Naive thymus-derived CD4-positive, alpha-beta T cell (primary cell): ENCODE measurements at places on chromosomes 6 and 20. TPM values are rescaled to one million over a fixed set of nuclear protein-coding genes. Genes with fewer than 3 reads are reported as not detected.

DNA sequence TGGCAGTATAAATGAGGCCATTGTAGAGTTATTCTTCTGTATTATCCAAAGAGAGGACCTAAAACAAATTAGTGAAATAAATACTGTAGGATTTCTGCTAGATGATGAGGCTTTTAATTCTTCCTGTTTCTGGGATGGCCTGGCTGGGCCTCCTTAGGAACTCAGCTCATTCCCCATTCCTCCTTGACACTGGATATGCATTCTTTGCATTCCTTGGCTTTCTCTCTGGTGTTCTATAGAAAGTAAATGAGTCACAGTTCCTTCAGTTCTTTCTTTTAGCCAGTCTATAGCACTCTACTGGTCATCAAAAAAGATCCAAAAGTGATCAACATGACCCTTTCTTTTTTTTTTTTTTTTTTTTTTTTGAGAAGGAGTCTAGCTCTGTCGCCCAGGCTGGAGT is 8.6 kb downstream of the OR10C1 start:
- H3K27me3 ChIP-seq, result peaks cover 6% of the 10 kb centered on the region
- H3K27ac ChIP-seq, result no peak overlapping the region
- no peak for DNase-seq
- no peak overlapping the region for H3K4me3 ChIP-seq

GRCh38 chr6:6703699-6704098 is 115.2 kb downstream of the LY86 start:
- no peaks in the 10 kb centered on the region for H3K36me3 ChIP-seq
- no peak for DNase-seq
- H3K4me3 ChIP-seq, result no peak overlapping the region
- no peaks in the 10 kb centered on the region for H3K27me3 ChIP-seq
- H3K4me1 ChIP-seq, result no peaks in the 10 kb centered on the region
- H3K27ac ChIP-seq, result no peak overlapping the region

DNA sequence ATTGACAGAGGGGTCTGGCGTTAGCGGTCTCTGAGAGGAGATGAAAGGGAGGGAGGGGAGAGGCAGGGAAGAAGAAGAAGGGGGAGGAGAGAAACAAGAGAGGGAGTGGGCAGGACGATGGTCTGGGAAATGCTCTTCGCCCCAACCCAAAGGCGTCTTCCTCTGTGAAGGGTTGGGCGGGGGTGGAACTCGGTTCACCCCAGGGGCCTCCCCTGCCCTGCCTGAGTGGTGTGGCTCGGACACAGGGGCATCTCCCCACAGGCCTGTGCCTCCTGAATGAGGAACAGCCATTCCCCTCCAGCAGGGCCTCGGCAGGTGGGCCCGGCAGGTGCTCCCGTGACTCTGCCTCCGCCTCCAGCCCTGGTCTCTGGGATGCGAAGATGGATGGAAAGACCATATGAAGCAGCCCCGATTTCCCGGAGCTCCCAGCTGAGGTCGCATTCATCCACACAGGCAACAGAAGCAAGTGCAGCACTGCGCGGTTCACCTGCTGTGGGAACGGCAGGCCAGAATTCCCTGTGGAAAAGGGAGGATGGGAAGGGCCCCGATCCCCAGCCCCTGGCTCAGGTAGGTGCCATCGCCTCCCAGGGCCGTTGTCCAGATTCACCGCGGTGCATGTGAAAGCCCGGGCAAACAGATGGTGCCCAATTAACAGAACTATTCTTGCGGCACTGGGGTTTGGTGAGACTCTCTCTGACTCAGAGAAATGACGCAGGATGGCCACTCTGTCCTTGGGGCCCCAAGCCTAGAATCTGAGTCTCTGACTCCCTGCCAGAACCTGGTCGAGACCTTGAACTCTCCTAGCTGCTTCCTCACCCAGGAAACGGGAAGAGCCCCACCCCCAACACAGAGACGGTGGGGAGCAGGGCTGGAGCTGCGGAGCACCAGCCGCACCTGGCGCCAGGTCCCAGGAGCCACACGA is 29.4 kb upstream of the RPS6KA2 start:
- no peak overlapping the region for H3K4me3 ChIP-seq
- no peak overlapping the region for H3K27ac ChIP-seq
- H3K27me3 ChIP-seq, result no peaks in the 10 kb centered on the region
- no peak for DNase-seq
- H3K4me1 ChIP-seq, result no peaks in the 10 kb centered on the region
- no peaks in the 10 kb centered on the region for H3K36me3 ChIP-seq

DNA sequence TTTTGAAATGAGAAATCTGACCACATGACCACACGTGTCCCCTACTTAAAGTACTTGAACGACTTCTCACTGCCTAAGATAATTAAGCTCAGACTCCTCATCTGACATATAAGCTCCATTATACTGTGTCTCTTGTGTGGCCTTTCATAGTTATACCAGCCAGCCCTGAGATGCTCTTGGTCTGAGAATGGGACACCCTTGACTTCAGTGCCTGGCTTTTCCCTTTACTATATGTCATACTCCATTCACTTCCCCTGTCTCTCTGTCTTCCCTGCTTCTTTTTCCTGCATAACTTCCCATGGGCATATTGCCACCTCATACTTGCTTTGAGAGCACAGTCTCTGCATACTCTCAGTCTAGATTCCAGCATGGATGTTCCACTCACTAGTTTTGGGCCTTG is 53.4 kb upstream of the TINAG start:
- H3K36me3 ChIP-seq, result no peaks in the 10 kb centered on the region
- DNase-seq, result no peak
- no peak overlapping the region for H3K4me3 ChIP-seq
- H3K4me1 ChIP-seq, result no peaks in the 10 kb centered on the region
- no peak overlapping the region for H3K27ac ChIP-seq
- H3K27me3 ChIP-seq, result no peaks in the 10 kb centered on the region

GRCh38 chr6:118320652-118321051 is 227.4 kb upstream of the PLN start:
- no peak overlapping the region for H3K4me3 ChIP-seq
- H3K27me3 ChIP-seq, result no peaks in the 10 kb centered on the region
- no peak overlapping the region for H3K27ac ChIP-seq
- DNase-seq, result no peak
- H3K36me3 ChIP-seq, result no peaks in the 10 kb centered on the region

- H3K36me3 ChIP-seq, result no peaks in the 10 kb centered on the region
- DNase-seq, result no peak
- H3K27me3 ChIP-seq, result no peaks in the 10 kb centered on the region
Measured at GRCh38 chr6:144305985-144306384, 20.9 kb downstream of the UTRN start.

DNA sequence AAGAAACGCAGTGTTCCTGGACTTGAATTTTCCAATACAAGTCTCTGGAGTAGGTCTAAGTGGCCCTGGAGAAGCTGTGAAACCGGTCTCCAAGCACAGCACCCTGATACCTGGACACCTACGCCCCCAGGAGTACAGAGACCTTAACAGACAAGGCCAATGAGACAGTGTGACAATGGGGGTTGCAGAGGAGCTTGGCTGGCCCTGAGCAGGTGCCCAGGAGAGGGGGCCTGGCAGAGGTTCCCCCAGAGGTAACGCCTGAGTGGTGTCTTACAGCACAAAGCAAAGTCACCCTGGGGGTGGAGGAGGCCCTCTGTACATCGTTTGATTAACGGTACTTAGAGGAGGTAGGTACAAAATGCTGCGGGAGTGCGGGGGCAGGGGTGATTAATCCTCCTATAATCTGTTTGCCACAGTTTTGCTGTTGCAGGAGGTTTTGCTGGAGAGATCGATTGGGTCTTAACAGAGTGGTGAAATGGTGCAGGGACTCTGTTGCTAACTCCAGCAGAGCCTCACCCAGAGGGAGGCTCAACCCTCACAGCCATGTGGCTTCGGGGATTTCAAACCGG is 37.3 kb upstream of the APCDD1L start:
- H3K27me3 ChIP-seq, result no peaks in the 10 kb centered on the region
- no peaks in the 10 kb centered on the region for H3K4me1 ChIP-seq
- no peak overlapping the region for H3K4me3 ChIP-seq
- DNase-seq, result no peak

- no peak overlapping the region for H3K27ac ChIP-seq
- no peaks in the 10 kb centered on the region for H3K36me3 ChIP-seq
- H3K27me3 ChIP-seq, result no peaks in the 10 kb centered on the region
- no peak for DNase-seq
- H3K4me1 ChIP-seq, result no peaks in the 10 kb centered on the region
Measured at GRCh38 chr6:93550551-93551276, 131.4 kb upstream of the EPHA7 start.

DNA sequence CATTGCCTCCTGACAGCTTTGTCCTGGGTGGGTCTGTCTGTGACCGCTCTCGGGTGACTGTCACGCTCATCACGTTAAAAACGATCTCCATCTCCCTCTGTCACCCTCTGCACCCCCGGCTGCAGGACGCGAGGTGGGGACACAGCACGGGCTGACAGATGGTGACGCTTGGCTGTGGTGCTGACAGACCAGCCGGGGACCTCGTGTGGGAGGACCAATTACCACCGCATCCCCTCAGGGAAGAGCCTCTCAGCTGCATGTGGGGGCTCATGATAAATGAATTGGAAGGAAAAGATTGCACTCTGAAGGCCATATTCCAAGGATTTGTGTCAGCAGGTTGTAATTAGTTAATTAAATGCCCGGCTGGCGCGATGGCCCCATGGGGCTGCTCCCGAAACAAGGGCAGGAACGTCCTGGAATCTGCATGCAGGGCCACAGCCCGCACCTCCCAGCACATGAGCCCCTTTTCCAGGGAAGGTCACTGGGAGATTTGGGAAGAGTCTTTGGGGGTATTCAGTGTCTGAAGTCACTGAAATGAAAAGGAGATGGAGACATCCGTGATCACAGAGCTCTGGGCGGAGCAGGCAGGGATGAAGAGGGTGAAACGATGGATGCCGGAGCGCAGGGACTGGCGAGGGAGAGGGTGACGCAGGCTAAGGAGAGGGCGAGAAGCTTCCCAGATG is 87.1 kb downstream of the ERMARD start:
- DNase-seq, result no peak
- no peaks in the 10 kb centered on the region for H3K36me3 ChIP-seq
- H3K4me1 ChIP-seq, result no peaks in the 10 kb centered on the region
- no peak overlapping the region for H3K4me3 ChIP-seq
- H3K27ac ChIP-seq, result no peak overlapping the region

GRCh38 chr6:85983032-85983659 is 340.5 kb upstream of the SYNCRIP start:
- H3K4me1 ChIP-seq, result no peaks in the 10 kb centered on the region
- no peaks in the 10 kb centered on the region for H3K27me3 ChIP-seq
- no peaks in the 10 kb centered on the region for H3K36me3 ChIP-seq
- H3K4me3 ChIP-seq, result no peak overlapping the region

GRCh38 chr6:40274058-40274457 is 313.1 kb downstream of the LRFN2 start:
- no peak for DNase-seq
- H3K27me3 ChIP-seq, result no peaks in the 10 kb centered on the region
- no peak overlapping the region for H3K27ac ChIP-seq
- H3K4me3 ChIP-seq, result no peak overlapping the region
- no peaks in the 10 kb centered on the region for H3K36me3 ChIP-seq

GRCh38 chr20:61765081-61765870 is 300.4 kb downstream of the TAF4 start:
- H3K4me1 ChIP-seq, result no peaks in the 10 kb centered on the region
- no peak for DNase-seq
- no peaks in the 10 kb centered on the region for H3K36me3 ChIP-seq
- H3K27me3 ChIP-seq, result no peaks in the 10 kb centered on the region

DNA sequence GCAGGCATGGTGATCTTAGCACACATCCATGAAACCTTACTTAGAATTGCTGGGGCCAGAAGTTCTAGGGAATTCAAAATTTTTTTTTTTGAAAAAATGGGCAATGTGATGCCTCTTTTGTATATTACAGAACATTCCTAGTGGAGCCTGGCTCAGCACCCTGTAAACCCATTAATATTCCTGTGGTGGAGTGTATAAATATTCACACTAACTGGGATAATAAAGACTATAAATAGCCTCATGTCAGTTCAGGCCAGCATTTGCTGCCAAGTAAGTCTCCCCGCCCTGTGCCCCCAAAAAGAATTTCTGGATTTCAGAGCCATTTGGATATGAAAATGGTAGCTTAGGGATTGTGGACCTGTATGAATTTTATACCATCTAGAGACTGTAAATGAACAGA is 14.8 kb downstream of the BANF2 start:
- H3K27ac ChIP-seq, result no peak overlapping the region
- H3K4me3 ChIP-seq, result no peak overlapping the region
- no peaks in the 10 kb centered on the region for H3K4me1 ChIP-seq

- no peak overlapping the region for H3K4me3 ChIP-seq
- no peak for DNase-seq
- H3K27me3 ChIP-seq, result no peaks in the 10 kb centered on the region
- no peaks in the 10 kb centered on the region for H3K4me1 ChIP-seq
Measured at GRCh38 chr6:162785632-162786242, 58.0 kb downstream of the PACRG start.

- H3K4me1 ChIP-seq, result no peaks in the 10 kb centered on the region
- H3K36me3 ChIP-seq, result no peaks in the 10 kb centered on the region
- no peaks in the 10 kb centered on the region for H3K27me3 ChIP-seq
- no peak overlapping the region for H3K4me3 ChIP-seq
- no peak for DNase-seq
- H3K27ac ChIP-seq, result no peak overlapping the region
Measured at GRCh38 chr6:138526822-138527235, 27.5 kb upstream of the NHSL1 start.

- no peaks in the 10 kb centered on the region for H3K27me3 ChIP-seq
- no peaks in the 10 kb centered on the region for H3K4me1 ChIP-seq
- no peaks in the 10 kb centered on the region for H3K36me3 ChIP-seq
Measured at GRCh38 chr20:23097636-23098580, 11.8 kb upstream of the CD93 start.

GRCh38 chr6:125120054-125120590 is 33.5 kb upstream of the TPD52L1 start:
- no peaks in the 10 kb centered on the region for H3K36me3 ChIP-seq
- H3K4me1 ChIP-seq, result no peaks in the 10 kb centered on the region
- no peak overlapping the region for H3K4me3 ChIP-seq
- no peaks in the 10 kb centered on the region for H3K27me3 ChIP-seq

DNA sequence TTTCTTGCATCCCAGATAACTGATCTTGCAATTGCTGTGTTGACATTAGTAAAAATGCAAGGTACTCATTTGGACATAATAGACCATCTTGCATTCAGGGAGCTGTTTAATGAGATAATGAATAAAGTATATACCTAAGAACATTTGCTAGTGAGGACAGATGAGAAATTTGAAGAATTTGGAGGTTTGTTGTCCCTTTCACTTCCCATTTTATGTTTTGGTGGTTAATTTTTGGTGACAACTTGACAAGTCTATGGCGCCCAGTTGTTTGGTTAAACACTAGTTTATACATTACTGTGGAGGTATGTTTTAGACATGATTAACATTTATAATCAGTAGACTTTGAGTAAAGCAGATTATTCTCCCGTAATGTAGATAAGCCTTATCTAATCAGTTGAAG is 300.2 kb upstream of the SYNCRIP start:
- H3K4me3 ChIP-seq, result no peak overlapping the region
- no peak for DNase-seq
- no peaks in the 10 kb centered on the region for H3K4me1 ChIP-seq
- no peaks in the 10 kb centered on the region for H3K36me3 ChIP-seq
- H3K27me3 ChIP-seq, result no peaks in the 10 kb centered on the region

- peaks cover 18% of the 10 kb centered on the region for H3K36me3 ChIP-seq
- no peaks in the 10 kb centered on the region for H3K27me3 ChIP-seq
- DNase-seq, result peak; percentile 71
- peaks cover 23% of the 10 kb centered on the region for H3K4me1 ChIP-seq
- peak overlapping the region; percentile 90 for H3K4me3 ChIP-seq
- peak overlapping the region; percentile 80 for H3K27ac ChIP-seq
Measured at GRCh38 chr6:132813173-132813856, 1.1 kb upstream of the RPS12 start.

The TGM2 gene
- 0.91 TPM for total RNA-seq

The CBLN4 gene
- not detected for total RNA-seq

The SLC17A1 gene
- not detected for total RNA-seq

The GUCA1A gene
- not detected for total RNA-seq

The HCRTR2 gene
- total RNA-seq, result not detected

The LHFPL5 gene
- total RNA-seq, result not detected

The TENT5A gene
- total RNA-seq, result 12.5 TPM

The TREML2 gene
- 0.84 TPM for total RNA-seq

The SULF2 gene
- total RNA-seq, result 133 TPM
